Osteoblast (primary cell): ENCODE measurements at places on chromosomes 12 and 14. TPM values are rescaled to one million over a fixed set of nuclear protein-coding genes. Genes with fewer than 3 reads are reported as not detected.
A peak's percentile ranks its signal among the peaks of the same experiment; 100 is the strongest.

GRCh38 chr12:12297201-12297830 lies 30.5 kb upstream of the LRP6 start:
- peaks cover 8% of the 10 kb centered on the region for H3K4me1 ChIP-seq
- no peaks in the 10 kb centered on the region for H3K27me3 ChIP-seq
- H3K36me3 ChIP-seq, result no peaks in the 10 kb centered on the region
- no peak for DNase-seq

Gene TBC1D30
- total RNA-seq, result 0.29 and 0.72 TPM in 2 replicates

DNA sequence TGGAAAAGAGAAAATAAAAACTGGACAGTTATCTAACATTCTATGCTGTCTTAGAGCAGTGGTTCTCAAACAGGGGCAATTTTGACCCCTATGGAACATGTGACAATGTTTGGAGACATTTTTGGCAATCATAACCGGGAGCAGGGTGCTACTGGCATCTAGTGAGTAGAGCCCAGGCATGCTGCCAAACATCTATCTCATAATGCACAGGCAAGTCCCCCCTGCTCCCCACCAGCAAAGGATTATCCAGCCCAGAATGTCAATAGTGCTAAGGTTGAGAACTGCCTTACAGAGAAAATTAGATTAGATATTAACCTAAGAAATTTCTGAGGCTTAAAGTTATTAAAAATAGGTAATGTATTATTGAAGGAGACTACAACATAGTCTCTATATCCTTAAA lies 22.9 kb upstream of the CATSPERB start:
- H3K27ac ChIP-seq, result no peak overlapping the region
- DNase-seq, result no peak
- H3K4me3 ChIP-seq, result no peak overlapping the region
- no peaks in the 10 kb centered on the region for H3K27me3 ChIP-seq
- no peaks in the 10 kb centered on the region for H3K4me1 ChIP-seq
- no peaks in the 10 kb centered on the region for H3K36me3 ChIP-seq

DNA sequence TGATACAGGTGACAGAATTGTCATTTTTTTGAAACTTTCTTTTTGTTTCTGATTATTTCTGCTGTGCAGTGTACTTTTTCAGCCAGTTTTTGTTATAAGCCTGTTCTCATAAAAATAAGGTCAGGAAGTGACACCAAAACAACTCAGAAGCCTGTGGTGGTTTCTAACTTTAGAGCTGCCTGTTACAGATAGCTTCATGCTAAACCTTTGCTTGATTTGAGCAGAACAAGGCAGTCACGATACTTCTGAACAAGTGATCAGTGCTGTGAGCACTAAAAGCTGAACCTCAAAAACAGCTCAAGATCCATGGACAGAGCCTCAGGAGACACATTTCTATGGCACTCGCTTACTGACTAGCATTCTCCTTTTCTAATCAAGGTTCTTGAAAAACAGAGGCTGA lies 82.0 kb downstream of the PRKCH start:
- no peak overlapping the region for H3K4me3 ChIP-seq
- peaks cover 31% of the 10 kb centered on the region for H3K27me3 ChIP-seq
- no peak for DNase-seq
- no peaks in the 10 kb centered on the region for H3K36me3 ChIP-seq
- H3K4me1 ChIP-seq, result no peaks in the 10 kb centered on the region
- no peak overlapping the region for H3K27ac ChIP-seq

Gene AACS
- 24.5 and 26.4 TPM in 2 replicates for total RNA-seq

- H3K27me3 ChIP-seq, result no peaks in the 10 kb centered on the region
- no peak for DNase-seq
- no peak overlapping the region for H3K4me3 ChIP-seq
- H3K27ac ChIP-seq, result peak overlapping the region; percentile 64
Observed at GRCh38 chr12:108702595-108703320, 28.6 kb downstream of the CORO1C start.

DNA sequence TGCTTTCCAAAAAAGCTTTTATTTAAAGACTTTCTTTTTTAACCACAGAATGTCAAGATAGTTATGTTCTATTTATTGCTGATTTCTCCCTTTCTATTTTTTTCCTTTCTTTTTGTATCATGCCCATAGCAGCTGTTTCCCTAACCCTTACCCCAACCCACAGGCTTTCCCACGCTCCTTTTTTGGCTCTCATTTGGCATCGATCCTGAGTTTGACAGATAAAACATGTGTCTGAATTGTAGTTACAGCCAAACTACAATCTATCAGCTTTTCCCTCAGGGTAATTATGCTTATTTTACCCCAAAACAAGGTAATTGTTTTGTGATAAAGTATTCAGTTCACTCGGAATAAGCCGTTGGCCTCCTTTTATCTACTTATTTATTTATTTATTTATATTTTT lies 46.7 kb downstream of the PDE3A start:
- no peaks in the 10 kb centered on the region for H3K36me3 ChIP-seq
- H3K27me3 ChIP-seq, result no peaks in the 10 kb centered on the region
- H3K27ac ChIP-seq, result no peak overlapping the region
- H3K4me1 ChIP-seq, result peaks cover 3% of the 10 kb centered on the region

DNA sequence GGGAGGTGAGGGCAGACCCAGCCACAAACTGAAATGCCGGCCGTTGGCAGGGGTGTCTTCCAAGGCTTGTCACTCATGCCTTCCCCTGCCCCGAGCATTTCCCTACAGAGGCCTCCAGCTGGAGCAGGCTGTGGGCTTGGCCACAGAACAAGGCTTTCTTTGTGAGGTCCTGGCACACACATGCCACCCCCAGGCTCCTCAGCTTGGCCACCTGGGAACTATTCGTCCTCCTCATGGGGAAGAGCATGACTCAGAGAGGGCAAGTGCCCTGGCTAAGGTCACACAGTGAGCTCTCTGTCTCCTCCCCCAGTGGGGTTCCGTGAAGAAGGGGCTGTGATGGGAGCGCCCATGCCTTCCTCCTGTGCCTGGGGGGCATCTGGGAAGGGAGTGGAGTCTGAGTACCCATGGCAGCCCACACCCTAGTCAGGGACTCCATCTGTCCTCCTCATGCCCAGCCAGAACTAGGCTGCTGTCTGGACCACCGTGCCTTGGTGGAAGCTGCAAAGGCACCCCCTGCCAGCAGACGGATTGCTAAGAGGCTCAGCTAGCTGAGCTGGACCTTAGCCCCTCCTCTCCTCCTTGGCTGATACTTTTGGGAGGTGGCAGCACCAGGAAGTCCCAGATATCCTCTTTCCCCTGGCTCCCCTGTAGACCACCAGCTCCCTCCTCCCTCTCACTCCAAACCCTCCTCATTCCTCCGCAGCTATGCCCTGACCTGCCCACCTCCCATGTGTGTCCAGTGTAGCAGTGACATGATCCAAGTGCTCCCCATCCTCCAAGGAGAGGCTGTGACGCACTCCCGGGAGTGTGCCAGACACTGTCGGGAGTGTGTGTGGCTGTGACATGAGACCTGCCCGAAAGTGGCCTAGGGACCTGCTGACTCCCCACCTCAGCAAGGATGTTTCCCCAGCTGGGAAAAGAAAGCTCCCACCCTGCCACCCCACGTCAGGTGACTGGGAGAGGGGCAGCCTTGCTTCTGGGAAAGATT lies 21.4 kb downstream of the ABCB9 start:
- peaks cover 7% of the 10 kb centered on the region for H3K36me3 ChIP-seq
- H3K4me1 ChIP-seq, result peaks cover 21% of the 10 kb centered on the region

Gene NTS
- total RNA-seq, result not detected in 2 replicates

GRCh38 chr14:24861083-24861630 lies 188.8 kb downstream of the STXBP6 start:
- H3K4me3 ChIP-seq, result no peak overlapping the region
- DNase-seq, result no peak
- H3K27me3 ChIP-seq, result no peaks in the 10 kb centered on the region
- H3K27ac ChIP-seq, result no peak overlapping the region

DNA sequence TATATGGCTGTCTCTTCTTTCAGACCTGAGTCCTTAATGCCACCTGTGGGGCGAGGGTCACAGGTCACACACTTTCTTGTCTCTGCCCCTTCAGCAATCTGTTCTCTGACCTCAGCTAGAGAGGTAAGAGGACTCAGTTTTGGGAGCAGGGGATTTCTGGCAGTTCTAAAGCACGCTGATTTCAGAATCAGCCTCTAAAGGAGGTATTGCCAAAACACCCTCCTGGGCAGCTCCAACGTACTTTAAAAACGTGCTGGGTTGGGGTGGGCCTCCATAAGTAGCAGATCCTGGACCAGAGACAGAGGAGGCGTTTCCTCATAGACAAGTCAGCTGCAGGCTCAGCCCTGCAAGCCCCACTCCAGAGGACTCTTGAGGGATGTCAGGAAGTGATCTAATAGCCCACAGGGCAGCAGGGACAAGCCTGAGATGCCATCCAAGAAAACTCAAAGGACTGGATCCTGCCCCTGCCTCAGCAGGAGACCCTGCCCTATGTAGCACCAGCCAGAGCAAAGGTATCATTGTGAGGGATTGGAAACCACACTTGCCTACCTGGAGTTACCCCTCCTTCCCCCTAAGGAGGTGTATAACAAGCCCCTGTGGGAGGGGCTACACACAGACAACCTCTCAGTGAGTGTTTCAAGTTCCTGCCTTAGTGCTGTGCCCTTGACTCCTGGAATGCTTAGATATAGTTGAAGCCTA lies 8.5 kb downstream of the CTDSP2 start:
- peaks cover 12% of the 10 kb centered on the region for H3K36me3 ChIP-seq
- H3K27me3 ChIP-seq, result no peaks in the 10 kb centered on the region
- peak overlapping the region; percentile 74 for H3K27ac ChIP-seq
- H3K4me3 ChIP-seq, result peak overlapping the region; percentile 15
- H3K4me1 ChIP-seq, result peaks cover 85% of the 10 kb centered on the region

GRCh38 chr12:132546647-132547046 lies 56.7 kb downstream of the FBRSL1 start:
- H3K27me3 ChIP-seq, result no peaks in the 10 kb centered on the region
- H3K27ac ChIP-seq, result no peak overlapping the region
- DNase-seq, result no peak
- no peaks in the 10 kb centered on the region for H3K4me1 ChIP-seq
- H3K36me3 ChIP-seq, result no peaks in the 10 kb centered on the region

Gene APOLD1
- total RNA-seq, result 3.2 and 3.3 TPM in 2 replicates

DNA sequence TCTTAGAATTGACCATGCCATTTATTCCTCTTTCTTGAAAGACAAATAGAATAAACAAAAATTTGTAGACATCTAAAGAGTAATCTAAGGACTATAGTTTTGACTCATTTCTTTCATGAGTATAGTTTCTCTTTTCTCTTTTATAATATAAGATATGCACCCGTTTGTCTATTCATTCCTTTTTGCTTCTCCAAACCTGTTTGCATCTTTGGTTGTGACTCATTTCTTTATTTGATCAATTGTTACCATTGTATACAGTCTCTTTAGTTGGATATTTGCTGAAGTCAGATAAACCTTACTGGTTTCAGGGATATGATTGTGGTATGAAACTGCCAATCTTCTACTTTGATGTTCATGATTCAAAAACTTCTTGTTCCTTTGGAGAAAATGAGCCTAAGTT lies 268.7 kb downstream of the FBXL14 start:
- H3K27me3 ChIP-seq, result no peaks in the 10 kb centered on the region
- H3K36me3 ChIP-seq, result no peaks in the 10 kb centered on the region
- H3K4me3 ChIP-seq, result no peak overlapping the region
- H3K27ac ChIP-seq, result no peak overlapping the region
- H3K4me1 ChIP-seq, result no peaks in the 10 kb centered on the region

GRCh38 chr12:118302053-118302452 lies 70.7 kb downstream of the TAOK3 start:
- H3K4me1 ChIP-seq, result peaks cover 13% of the 10 kb centered on the region
- H3K27me3 ChIP-seq, result no peaks in the 10 kb centered on the region
- DNase-seq, result no peak
- no peak overlapping the region for H3K4me3 ChIP-seq

DNA sequence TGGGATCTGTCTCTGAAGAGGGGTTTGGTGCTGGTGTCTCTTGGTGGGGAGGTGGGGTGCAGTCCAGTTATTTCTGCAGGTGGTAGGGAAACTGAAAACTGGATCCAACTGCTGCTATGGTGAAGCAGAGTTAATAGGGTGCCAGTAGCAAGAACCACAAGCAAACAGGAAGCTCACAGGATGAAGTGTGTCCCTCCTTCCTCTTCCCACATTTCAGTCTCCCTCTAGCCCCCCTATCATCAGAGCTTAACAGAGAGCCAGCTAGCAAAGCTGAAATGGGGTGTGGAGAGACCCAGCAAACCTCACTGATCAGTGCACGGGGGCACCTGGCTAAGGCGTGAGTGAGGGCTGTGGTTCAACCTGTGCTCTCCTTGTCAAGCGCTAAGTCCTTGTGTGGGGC lies 69.1 kb upstream of the C12orf71 start:
- H3K36me3 ChIP-seq, result no peaks in the 10 kb centered on the region
- no peaks in the 10 kb centered on the region for H3K27me3 ChIP-seq
- no peak overlapping the region for H3K27ac ChIP-seq

DNA sequence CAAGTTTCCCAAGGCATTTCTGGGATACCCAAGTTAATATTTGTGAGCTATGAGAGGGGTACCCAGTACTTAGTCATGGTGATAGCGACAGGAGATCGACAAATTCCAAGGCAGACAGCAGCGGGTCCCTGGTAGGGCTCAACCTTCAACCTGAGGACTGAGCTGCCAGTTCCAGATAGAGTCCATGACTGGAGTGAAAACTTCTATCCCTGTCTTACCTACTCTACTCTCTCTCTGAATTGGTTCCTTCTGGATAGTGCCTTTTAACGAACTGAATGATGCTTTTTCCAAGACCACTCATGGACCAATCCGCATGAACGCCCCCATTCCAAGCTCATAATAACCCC lies 76.9 kb upstream of the ALG10 start:
- no peak overlapping the region for H3K4me3 ChIP-seq
- no peak overlapping the region for H3K27ac ChIP-seq
- H3K27me3 ChIP-seq, result no peaks in the 10 kb centered on the region
- no peaks in the 10 kb centered on the region for H3K4me1 ChIP-seq
- H3K36me3 ChIP-seq, result no peaks in the 10 kb centered on the region

- DNase-seq, result no peak
- peaks cover 18% of the 10 kb centered on the region for H3K4me1 ChIP-seq
- H3K36me3 ChIP-seq, result no peaks in the 10 kb centered on the region
- no peak overlapping the region for H3K27ac ChIP-seq
Observed at GRCh38 chr12:29565727-29566126, 68.2 kb upstream of the OVCH1 start.

DNA sequence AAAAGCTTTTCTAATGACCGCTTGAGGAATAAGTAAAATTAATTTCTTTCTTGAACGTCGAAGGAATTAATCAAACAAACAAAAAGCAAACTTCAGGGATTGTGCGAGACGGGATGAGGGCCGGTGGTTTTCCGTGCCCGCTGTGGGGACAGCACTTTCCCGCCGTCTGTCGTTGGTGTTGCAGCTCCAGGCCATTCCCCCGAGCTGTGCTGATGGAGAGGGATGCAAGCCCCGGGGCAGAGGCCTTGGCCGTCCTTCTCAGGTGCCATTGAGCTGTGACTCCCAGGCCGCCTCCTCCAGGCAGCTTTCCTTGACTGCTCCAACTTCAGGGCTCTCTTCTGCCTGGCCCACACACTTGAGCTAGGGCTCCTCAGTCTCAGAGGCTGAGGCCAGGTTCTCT lies 109.0 kb upstream of the C14orf180 start:
- H3K4me1 ChIP-seq, result no peaks in the 10 kb centered on the region
- H3K4me3 ChIP-seq, result no peak overlapping the region
- DNase-seq, result no peak
- no peak overlapping the region for H3K27ac ChIP-seq
- H3K36me3 ChIP-seq, result no peaks in the 10 kb centered on the region

GRCh38 chr12:105775343-105775742 lies 363.4 kb downstream of the NUAK1 start:
- H3K36me3 ChIP-seq, result no peaks in the 10 kb centered on the region
- no peaks in the 10 kb centered on the region for H3K27me3 ChIP-seq
- no peak overlapping the region for H3K4me3 ChIP-seq
- no peak overlapping the region for H3K27ac ChIP-seq
- no peak for DNase-seq
